Hepatocyte (in vitro differentiated cells): ENCODE measurements at places on chromosomes 5 and 9. TPM values are rescaled to one million over a fixed set of nuclear protein-coding genes. Genes with fewer than 3 reads are reported as not detected.

GRCh38 chr5:8895599-8895998 is 650.3 kb downstream of the SEMA5A start:
- DNase-seq, result no peak

DNA sequence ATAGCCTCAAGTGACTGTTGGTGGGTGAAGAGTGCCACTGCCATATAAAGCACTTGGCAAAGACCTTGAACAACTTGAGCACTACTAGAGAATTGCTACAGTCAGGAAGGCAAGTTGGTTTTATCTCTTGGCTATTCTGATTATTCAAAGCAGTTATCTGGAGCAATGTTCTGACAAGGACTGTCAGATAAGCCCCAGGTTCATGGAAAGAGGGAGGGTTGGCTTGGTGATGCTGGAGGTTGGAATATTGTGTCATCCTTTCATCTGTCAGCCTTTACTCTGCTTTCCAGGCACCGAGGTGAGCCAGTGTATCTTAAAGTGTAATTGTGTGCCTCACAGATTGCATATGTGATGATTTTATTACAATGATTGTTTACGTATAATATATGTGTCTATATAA is 548.4 kb upstream of the ZNF608 start:
- DNase-seq, result no peak

- peak; percentile 48 for DNase-seq
These were observed 210.9 kb downstream of the AOPEP start for GRCh38 chr9:94937214-94937903.

GRCh38 chr5:29252390-29252789 is 1941.1 kb upstream of the CDH6 start:
- DNase-seq, result no peak

DNA sequence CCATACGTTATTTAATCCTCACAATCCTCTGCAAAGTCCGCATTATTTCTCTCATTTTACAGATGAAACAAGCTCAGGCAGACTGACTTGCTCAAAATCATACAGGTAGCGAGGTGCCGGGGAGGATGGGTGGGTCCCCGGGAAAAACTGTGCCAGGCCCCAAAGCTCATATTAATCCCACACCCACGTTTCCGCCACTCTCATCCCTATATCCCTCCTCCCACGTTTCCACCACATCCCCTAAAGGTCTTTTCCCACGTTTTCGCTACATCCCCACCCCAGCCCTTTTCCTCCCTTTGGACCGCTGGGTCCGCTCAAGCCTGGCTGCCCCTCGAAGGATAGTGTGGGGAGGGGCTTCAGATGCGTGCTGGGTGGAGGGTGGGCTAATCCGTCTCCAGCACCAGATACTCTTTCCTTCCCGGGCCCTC is 434 bp upstream of the FSD1L start:
- DNase-seq, result no peak

GRCh38 chr5:10701567-10702039 is 59.4 kb downstream of the DAP start:
- DNase-seq, result peak; percentile 54

Gene TAL2
- not detected in 2 replicates for total RNA-seq

DNA sequence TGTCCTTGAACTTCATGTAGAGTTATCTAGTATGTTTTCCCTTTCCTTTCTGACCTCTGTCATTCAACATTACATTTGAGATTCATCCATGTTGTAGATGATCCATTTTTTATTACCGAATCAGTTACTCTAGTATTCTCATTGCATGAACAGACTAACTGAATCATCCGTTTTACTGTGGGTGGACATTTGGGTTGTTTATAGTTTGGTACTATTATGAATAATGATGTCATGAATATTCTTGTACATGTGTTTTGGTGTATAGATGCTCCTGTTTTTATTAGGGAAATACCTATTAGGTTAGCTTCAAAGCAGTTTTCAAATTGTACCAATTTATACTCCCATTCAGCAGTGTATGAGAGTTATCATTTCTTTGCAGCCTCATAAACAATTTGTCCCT is 94.3 kb upstream of the NIPAL4 start:
- DNase-seq, result no peak

GRCh38 chr5:151739939-151740335 is 18.5 kb downstream of the ATOX1 start:
- no peak for DNase-seq

Gene LHX3
- not detected in 2 replicates for total RNA-seq

DNA sequence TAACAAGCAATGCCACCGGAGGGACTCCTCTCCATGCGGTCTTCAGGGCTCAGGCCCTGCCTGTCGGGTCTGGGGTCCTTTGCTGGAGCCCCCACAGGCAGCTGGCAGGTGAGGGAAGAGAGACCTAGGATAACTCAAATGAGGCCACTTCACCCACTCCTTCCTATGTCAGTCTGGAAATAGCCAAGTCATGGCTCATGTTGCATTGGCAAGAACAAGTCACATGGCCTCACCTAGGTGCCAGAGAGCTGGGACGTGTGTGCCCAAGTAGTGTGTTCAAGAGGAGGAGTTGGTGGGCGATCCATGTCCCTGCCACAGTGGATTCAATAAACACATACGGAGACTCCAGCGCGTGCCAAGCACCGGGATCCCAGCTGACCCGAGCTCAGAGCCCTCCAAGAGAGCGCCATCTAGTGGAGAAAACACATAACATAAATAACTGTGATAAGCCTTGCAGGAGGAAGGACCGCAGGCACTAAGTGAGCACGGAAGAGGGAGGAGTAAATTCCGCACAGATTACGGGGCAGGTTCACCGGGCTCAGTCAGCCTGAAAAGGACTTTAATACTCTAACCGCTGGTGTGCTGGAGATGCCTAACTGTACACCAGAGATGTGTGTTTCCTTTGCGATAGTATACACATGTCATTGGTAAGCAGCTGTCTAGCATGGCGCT is 580.8 kb downstream of the CCDC171 start:
- DNase-seq, result peak; percentile 84
